ENCODE measurements at places on chromosomes 3 and 15.

DNA sequence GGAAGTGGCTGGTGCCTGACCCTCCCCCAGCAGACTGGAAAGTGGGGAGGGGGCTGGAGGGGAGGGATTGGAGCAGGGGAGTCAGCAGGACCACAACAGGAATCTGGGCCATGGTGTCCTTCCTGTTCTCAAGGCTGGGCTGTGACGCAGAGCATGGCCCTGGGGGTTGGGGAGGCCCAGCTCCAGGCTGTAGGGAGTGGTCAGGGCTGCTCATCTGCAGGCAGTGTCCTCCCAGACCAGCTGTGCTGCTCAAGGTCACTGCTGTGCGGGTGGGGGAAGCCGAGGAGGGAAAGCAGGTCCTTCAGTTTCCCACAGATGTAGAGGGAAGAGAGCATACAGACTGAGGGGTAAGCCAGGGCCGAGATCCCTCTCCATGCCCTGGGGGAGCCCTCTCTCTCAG lies 40.7 kb downstream of the CYP11A1 start:
- DNase-seq: no peak

DNA sequence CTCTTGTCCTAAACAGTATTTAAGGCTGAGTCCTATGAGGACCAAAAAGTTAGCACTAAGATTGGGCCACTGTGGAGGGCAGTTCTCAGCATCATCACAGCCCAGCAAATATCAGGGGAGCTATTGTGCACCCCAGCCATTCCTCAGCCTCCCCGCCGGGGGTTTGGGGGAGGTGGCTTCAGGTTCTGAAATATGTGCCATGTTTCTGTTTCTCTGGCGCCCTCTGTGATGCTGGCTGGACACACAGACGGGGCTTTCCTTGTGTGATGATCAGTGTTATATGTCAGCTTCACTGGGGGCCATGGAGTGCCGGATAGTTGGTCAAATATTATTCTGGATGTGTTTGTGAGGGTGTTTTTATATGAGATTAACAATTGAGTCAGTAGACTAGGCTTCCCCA lies 106.8 kb downstream of the GABRG3 start:
- no peak for DNase-seq

DNA sequence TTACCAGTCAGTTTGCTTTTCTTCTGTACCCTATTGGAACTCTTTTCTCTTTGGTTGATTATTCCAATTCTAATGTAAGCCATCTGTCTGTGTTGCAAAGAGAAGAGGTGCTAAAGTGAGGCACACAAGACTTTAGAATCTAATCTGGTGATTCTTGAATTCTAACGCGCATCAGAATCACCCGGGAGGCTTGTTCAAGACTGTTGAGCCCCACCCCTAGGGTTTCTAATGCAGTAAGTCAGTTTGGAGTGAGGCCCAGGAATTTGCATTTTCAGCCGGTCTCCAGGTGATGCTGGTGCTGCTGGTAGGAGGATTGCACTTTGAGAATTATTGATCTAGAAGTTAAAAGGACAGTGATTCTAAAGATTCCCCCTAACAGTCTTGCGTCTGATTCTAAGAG lies 185.3 kb upstream of the CHRM5 start:
- no peak for DNase-seq

DNA sequence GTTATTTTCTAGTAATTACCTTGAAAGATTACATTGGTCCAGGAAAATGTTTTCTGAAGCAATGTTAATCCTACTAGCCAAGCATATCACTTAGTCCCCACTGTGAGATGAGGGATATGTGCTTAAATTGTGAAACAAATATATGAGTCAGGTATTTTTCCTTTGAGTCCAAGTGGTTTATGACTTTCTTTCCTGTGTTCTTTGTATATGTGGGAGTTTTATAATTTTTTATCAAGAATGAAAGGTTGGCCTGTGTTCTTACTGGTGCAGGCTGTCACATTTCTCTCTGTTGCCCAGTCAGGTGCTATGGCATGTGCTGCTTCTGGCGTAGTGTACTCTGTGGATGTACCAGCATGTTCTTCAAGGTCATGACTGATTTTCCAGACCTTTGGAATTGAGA lies 147.4 kb downstream of the CMSS1 start:
- DNase-seq: no peak

- no peak for DNase-seq
These were observed 2.6 kb upstream of the APEH start for GRCh38 chr3:49671291-49672288.

DNA sequence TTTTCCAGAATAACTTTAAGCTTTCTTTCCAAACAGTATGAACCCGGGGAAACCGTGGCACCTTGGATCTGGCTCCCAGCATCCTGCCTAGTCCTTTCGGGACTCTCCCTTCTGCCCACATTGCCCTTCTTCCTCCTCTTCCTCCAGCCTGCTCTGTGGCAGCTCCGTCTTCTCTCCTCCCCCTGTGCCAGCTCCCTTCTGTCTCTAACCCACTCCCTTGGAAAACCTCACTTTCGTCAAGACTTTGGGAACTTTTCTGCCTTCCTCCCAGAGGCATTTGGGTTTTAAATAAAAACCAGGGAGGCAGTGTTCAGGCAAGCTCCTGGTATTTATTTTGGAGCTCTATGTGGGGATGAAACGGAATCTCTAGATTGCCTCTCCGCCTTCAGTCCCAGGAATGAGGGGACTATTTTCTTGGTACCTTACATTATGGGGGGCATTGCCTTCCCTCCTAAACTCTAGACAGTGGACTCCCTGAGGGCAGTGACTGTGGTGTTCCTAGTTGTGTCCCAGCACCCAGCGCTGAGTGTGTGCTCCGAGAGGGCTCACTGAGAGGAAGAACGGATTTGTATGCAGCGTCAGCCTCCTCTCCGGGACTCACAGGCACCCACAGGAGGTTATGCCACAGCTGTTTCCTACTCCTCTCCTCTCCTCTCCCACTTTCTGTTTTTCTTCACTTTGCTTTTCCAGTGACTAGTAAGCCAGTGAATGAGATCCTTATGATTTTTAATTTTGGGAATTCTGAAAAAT lies 105.4 kb upstream of the MRPS22 start:
- DNase-seq: no peak

DNA sequence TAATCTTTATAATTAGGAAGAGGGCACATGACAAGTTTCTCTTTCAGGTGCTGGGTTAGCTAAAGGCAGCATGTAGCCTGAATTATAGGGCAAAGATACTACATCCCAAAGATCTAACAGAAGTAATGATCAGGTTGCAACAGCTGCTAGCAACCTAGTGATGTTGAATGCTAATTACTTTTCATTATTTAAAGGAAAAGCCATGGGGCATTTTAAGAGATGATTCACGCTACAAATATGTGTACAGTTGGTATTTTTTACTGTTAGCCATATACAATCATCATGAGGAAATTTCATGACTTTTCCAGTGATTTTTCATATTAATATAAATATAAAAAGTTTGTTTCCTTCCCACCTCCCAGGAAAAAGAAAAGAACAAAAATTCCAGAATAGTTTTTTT lies 43.0 kb downstream of the NEK10 start:
- no peak for DNase-seq

- DNase-seq: peak; percentile 9
These were observed 10.9 kb downstream of the TM2D3 start for GRCh38 chr15:101641129-101641764.

- no peak for DNase-seq
These were observed at the start of gene MYRIP for GRCh38 chr3:39809181-39809994. Gene MYRIP, plus strand, starts transcription at chr3:39809609. Its CDS starts 91,208 bp downstream, at chr3:39900817.
